Karpas-422 (cell line): ENCODE measurements at places on chromosomes 3 and 15.
A peak's percentile ranks its signal among the peaks of the same experiment; 100 is the strongest.

GRCh38 chr3:186123012-186123411 is 14.1 kb upstream of the ETV5 start:
- DNase-seq = no peak

DNA sequence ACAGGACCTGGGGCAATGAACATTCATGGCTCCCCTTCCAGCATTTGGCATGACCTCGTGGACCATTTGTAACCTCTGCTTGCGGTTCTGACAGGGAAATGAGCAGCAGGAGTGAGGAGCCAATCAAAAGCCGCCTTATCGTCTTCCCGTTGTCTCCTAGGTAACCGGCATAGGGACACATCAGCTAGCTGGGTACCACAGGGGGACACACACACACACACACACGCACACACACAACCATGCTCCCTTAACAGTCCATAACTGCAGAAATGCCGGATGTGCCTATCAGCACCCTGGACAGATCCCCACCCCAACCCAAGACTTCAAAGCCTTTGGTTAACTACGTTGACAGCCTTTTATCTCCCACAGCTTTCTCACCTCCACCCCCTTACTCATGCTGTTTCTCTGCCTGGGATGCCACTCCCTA is 53.4 kb upstream of the CCDC174 start:
- peak; percentile 81 for DNase-seq

DNA sequence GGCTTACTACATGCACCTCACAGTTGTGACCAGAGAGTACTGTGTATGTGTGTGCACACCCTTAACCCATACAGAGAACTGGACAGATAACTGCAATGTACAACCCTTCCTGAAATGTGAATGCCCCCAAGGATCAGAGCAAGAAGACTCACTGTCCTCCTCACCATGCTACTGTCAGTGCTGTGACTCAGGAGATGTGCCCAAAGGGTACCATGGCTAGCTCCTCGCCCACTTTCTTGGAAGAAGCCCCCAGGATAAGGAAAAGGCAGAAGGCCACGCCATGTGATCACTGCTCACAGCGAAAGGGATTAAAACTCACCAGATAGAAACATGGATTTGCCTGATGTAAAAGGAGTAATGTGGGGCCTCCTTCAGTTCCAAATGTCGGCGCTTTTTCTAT is 41.8 kb downstream of the UBP1 start:
- DNase-seq = no peak

DNA sequence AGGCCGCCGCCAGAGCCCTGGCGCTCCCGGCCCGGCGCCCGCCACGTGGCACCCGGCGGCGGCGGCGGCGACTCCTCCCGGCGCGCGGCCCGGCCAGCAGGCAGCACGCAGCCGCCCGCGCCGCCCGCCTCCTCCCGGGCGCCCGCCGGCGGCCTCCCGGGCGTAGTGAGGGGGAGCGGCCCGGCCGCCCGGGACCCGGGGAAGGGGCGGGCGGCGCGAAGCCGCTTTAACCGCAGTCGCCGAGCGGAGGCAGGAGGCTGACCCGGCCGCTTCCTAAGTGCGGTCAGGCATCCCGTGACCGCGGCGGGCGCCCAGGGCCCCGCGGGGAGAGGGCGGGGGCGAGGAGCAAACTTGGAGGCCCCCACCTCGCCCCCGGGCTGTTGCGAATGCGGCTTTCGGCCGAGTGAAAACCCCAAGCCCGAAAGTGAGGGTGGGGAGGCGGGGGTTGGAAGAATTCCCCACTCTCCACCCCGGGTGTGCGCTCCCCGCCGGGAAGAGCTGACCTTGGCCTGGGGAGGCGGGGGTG is 1.7 kb upstream of the HES1 start:
- peak; percentile 82 for DNase-seq

DNA sequence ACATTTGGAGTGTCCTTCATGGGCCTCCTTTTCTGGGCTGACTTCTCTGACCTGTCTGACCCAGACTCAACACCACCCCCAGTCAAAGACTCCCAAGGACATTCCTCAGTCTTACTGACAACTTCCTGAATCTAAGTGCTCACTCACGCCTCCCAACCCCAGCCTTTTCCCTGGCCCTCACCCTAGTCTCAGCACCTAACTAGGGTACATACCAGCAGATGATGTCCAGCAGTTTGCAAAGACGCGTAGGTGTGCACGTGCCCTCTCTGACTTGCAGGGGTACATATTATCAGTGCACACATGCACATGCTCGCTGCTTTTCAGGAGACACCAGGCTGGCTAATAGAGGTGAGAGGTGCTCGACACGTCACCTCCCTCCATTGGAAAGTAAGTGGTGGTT is 38.7 kb upstream of the SLCO2A1 start:
- DNase-seq = no peak

DNA sequence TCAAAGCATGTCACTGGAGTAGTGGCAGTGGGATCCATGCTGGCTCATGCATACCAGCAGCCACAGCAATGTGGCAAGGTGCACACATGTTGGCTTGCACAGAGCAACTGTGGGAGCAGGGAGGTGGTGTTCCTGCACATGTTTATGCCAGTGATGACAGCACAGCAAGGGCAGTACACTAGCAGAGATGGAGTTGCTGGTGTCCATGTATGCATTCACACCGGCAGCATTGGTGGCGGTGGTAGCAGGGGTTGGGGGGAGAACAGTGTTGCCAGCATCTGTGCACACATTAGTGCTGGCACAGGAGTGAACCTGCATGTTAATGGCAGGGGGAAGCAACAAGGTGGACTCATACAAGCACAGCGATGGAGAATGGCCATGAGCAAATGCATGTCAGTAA is 202.0 kb upstream of the KCNMB2 start:
- DNase-seq = no peak

GRCh38 chr15:52178765-52179164 is 12.4 kb downstream of the GNB5 start:
- DNase-seq = peak; percentile 44

- DNase-seq = no peak
Observed at GRCh38 chr3:105538483-105538882, 171.8 kb downstream of the ALCAM start.

DNA sequence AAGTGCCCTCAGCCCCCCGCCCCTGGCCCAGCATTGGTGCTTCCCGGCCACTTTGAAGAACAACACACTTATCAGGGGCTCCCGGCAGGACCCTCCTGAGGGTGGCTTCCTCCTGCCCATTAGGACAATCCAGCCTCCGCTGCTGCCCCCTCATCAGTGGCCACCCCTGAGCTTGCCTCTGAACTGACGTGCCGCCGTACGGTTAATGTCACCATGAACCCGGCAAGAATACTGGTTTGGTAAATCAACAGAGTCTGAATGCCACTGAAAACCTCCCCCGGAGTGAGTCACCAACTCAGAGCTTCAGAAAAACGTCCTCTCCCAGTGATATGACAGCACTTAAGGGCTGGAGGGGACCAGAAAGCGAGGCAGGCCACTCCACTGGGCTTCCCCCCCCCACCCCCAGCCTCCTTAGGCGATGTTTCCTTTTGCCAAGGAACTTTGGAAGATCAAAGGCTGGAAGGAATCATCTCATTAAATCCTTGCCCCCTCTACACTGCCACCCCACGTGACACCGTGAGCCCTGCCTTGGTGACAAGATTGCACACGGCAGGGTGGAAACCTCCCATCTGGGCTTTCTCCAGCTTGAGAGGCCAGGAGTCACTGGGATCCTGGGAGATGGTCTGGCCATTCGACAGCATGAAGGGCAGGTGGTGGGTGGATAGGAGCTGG is 142.1 kb downstream of the NUP210 start:
- no peak for DNase-seq

DNA sequence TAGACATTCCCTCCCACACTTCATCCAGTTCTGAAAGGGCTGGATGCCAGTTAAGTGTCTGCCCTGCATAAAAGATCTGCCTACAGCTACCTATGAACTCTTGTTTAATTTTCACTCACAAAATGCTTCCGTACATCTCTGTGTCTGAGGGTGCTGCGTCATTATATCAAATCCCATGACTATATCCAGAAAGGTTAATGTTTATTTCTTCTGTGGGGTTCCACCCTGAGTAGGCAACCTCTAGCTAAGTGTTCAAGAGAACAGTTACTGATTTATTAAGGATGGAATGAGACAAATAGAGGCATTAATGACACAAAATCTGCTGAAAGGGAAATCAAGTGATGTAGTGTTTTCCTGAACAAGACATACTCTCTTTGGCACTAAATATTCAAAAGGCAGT is 220.2 kb downstream of the MTHFS start:
- no peak for DNase-seq

GRCh38 chr3:70822669-70823068 is 510.2 kb upstream of the MDFIC2 start:
- no peak for DNase-seq

- DNase-seq = no peak
Observed at GRCh38 chr3:10764259-10765051, 51.6 kb upstream of the SLC6A11 start.

- no peak for DNase-seq
Observed at GRCh38 chr3:106610362-106610959, 741.6 kb upstream of the CBLB start.

DNA sequence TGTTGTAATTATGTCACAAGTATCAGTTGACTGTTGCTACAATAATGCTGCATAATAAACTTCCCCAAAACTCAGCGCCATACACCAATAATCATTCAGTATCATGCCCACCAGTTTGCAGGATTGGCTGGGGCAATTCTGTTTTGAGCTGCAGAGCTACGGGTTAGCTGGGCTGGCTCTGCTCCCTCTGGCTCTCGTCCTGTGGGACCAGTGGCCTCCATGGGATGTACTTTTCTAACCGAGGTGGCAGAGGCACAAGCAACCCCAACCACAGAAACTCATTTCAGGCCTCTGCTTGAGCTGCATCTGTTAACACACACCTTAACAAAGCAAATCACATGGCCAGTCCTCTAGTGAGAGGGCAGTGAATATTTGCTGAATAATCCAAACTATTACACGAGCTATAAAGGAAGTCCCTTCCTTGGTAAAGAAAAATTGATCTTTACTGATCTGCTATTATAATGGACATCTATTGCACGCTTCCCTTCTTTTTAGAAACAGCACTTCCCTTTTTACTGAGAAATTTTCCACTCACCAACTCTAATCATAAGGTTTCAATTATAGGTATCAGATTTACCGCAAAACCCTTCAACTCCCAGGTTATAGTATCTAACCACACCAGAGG is 10.9 kb upstream of the BCL2A1 start:
- DNase-seq = peak; percentile 44
